Left ventricle myocardium superior (tissue), 1 donor: ENCODE measurements at places on chromosomes 4 and X.

DNA sequence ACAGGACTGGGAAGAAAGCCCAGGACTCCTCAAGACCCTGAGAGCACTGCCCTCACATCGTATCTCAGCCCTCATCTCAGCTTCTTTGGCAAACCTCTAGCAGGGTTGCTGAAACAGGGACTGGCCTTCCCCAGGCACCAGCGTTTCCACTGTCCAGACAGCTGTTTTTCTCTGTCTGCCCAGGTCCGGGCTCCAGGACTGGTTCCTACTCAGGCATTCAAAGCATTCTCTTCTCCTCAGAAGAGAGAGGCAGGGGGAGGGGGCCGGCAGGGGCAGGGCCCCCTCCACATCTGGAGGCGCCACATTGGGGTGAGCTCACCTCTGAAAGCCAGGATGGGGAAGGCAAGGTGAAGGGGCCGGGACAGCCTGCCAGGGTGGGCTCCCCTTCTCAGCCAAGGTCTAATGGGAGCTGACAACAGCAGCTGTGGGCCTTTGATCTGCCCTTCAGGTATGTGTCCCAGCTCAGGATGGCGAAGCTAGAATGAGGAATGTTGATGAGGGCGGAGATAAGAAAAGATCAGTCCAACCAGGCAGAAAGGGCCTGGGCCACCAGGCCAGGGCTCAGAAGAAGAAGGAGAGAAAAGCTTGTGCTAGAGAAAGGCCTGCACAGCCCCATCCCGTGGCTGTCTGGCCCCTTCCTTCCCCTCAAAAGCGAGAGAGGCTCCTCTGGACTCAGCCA lies 60.4 kb downstream of the PJA1 start:
- DNase-seq = no peak

DNA sequence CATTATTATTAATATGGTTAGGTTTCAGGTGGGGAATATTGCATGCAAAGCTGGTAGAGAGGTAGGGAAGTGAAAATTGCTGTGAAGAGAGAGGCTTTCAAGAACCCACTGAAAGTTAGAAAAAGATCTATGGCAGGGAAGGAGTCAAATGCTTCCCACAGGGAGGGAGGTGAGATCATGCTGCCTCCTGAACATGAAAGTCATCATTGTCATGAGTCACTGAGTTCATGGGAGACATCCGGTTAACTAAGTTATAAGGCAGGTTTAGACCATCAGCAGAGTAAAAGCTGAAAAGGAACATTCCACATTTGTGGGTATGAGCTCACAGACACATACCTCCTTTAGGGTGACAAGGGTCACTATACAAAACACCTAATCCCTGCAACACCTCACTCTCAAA lies 16.2 kb downstream of the GATB start:
- DNase-seq = no peak

GRCh38 chr4:21869978-21870745 lies 78.4 kb downstream of the KCNIP4 start:
- DNase-seq = no peak

DNA sequence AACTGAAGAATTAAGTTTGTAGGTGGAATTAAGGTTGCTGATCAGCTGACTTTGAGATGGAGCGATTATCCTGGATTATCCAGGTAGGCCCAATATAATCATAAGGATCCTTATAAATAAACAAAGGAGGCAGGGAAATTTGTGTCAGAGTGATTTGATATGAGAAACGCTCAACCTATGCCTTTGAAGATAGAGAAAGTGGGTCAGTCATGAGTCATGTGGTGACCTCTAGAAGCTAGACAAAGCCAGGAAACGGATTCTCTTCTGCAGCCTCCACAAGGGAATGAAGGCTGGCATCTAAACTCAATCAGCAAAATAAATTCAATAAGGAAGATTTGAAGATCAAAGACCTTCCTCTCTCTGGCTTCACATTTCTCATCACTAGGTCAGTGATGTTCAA lies 41.5 kb upstream of the SMIM10 start:
- DNase-seq = no peak

- no peak for DNase-seq
These were observed 37.1 kb downstream of the FSTL5 start for GRCh38 chr4:162126729-162127128.

- peak; percentile 40 for DNase-seq
These were observed 126.9 kb downstream of the ELOVL6 start for GRCh38 chr4:110071466-110071865.

DNA sequence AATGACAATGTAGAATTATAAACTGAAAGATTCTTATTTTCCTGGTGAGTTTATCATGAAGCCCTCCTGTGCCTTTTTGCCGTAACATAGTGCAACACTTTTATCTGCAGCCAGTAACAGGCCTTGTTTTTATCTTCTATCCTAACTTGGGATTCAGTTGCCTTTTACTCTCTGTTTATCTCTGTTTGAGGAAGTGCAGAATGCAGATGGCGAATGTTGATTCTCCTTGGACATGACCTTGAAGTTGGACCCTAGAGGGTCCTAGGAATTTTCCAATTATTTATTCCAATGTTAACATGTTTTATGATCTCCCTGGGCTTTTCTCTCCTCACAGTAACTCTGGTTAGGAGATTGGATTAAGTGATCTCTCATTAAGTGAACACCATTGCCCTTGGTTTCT lies 165.0 kb downstream of the FMR1NB start:
- no peak for DNase-seq

DNA sequence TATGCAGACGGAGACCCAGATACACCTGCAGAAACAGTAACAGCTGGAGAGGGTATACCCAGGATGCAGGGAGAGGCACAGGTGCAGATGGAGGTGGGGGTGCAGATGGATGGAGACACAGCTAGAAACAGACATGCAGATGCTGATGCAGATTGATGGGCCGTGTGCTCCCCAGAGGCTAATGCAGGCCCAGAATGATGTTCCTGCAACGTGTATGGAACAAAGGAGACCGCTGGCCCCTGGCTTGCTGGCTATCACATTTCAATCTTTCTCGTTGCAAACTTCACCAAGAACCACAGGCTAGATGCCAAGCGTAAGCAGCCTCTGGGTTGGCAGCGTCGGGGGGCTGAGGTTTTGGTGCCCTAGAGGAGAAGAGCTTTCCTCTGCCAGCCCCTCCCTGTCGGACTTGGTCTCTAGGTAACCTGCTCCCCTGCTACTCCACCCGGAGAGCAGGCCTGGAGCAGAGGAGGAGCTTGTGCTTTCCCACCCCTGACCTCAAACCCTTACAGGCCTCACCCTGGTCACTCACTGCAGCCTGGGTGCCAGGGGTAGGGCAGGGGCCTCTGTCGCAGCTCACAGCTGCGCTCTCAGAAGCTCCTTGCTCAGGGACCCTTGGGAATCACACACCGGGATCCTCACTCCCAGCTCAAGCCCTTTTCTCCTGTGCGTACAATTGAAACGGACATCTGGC lies 69.0 kb upstream of the PSAPL1 start:
- no peak for DNase-seq
